ENCODE measurements at places on chromosomes 2 and 18. TPM values are rescaled to one million over a fixed set of nuclear protein-coding genes. Genes with fewer than 3 reads are reported as not detected.

DNA sequence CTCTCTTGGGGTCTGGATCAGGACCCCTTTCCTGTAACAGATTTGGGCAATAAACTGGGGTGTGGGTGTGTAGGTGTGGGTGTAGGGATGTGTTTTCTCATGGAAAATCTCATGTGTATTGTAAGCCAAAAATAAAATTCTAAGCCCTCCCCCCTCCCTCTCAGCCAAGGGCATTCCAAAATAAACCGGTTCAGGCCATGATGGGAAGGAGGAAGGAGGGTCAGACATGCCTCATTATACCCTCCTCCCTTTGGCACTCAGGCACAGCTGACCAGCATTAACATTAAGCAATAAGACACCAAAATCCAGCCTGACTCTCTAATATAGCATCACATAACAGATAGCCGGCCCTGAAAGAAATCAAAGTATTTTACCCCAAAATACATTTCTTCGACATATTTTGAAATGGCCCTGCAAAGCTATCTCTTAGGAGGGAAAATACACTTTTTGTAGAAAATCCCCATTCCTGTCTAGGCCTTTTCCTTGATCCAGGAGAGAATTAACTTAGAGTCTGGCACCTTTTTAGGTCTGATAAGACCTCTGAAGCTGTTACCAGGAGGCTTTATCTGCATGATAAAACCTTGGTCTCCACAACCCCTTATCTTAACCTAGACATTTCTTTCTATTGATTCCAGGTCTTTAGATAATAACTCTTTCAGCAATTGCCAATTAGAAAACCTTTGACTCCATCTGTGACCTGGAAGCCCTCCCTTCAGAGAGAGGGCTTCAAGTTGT is 128.7 kb upstream of the COL5A2 start:
- DNase-seq = no peak

GRCh38 chr2:27227501-27227900 is 10.3 kb downstream of the CAD start:
- DNase-seq = no peak

GRCh38 chr2:159938395-159938794 is 124.0 kb downstream of the PLA2R1 start:
- no peak for DNase-seq

Gene C2orf80
- 12.2 TPM for total RNA-seq

Gene SMYD5
- total RNA-seq = 19.3 TPM

GRCh38 chr2:192230889-192231453 is 36.2 kb upstream of the TMEFF2 start:
- DNase-seq = no peak

GRCh38 chr2:19851116-19851695 is 50.6 kb downstream of the TTC32 start:
- no peak for DNase-seq

DNA sequence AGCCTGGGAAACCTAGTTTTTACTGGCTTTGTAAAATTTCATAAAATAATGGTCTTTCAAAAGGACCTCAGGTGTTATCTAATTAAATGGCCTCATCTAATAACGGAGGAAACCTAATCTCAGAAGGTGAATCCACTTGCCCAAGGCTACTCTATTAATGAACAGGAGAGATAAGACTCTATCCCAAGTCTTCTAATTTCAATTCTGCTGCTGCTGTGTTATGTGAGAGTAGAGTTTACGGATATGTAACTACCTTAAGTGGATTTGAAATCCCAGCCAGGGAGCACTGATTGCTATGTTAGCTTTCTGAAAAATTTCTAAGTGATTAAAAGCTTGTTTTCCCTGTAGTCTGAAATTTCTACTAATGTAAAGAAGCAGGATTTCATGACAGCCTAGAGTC is 17.2 kb upstream of the ADCY3 start:
- no peak for DNase-seq

- peak; percentile 87 for DNase-seq
These were observed 192.1 kb downstream of the ARHGAP28 start for GRCh38 chr18:6921571-6921970.

Measured in cerebellum (tissue), 4 donors.